ENCODE measurements at places on chromosomes 1 and 21. TPM values are rescaled to one million over a fixed set of nuclear protein-coding genes. Genes with fewer than 3 reads are reported as not detected.

- H3K4me1 ChIP-seq = no peaks in the 10 kb centered on the region
- DNase-seq = no peak
- H3K27me3 ChIP-seq = no peaks in the 10 kb centered on the region
- no peak overlapping the region for H3K4me3 ChIP-seq
- no peaks in the 10 kb centered on the region for H3K36me3 ChIP-seq
Measured at GRCh38 chr1:163774978-163775620, 453.3 kb downstream of the NUF2 start.

GRCh38 chr1:195876792-195877191 lies 731.4 kb downstream of the KCNT2 start:
- H3K27ac ChIP-seq = no peak overlapping the region
- H3K4me1 ChIP-seq = no peaks in the 10 kb centered on the region
- no peak overlapping the region for H3K4me3 ChIP-seq
- DNase-seq = no peak

- H3K27ac ChIP-seq = no peak overlapping the region
- no peak overlapping the region for H3K4me3 ChIP-seq
- H3K27me3 ChIP-seq = no peaks in the 10 kb centered on the region
- H3K4me1 ChIP-seq = no peaks in the 10 kb centered on the region
- no peak for DNase-seq
Measured at GRCh38 chr1:202291001-202291400, 50.7 kb downstream of the UBE2T start.

DNA sequence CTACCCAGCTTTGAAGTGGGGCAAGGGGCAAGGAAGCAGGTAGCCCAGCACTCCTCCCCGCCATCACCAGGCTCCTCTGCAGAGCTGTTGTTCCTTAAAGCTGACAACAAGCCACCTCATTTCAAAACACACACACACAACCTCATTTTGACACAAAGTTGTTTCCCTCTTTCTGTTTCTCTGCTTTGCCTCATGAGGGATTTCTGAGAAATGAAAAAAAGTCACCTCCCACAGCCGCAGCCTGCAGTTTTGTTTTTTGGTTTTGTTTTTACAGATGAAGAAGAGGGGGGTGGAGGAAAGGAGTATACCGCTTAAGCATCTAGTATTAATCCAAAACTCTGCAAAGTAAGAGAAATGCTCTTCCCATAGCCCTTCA lies 12.1 kb downstream of the MCL1 start:
- peak overlapping the region; percentile 36 for H3K4me3 ChIP-seq
- H3K4me1 ChIP-seq = peaks cover 25% of the 10 kb centered on the region
- peak overlapping the region; percentile 89 for H3K27ac ChIP-seq
- H3K36me3 ChIP-seq = peaks cover 4% of the 10 kb centered on the region
- DNase-seq = no peak
- H3K27me3 ChIP-seq = no peaks in the 10 kb centered on the region

GRCh38 chr1:26169198-26169554 lies 413 bp upstream of the C1orf232 start:
- no peak for DNase-seq
- no peak overlapping the region for H3K4me3 ChIP-seq
- H3K27me3 ChIP-seq = no peaks in the 10 kb centered on the region
- H3K4me1 ChIP-seq = peaks cover 14% of the 10 kb centered on the region

DNA sequence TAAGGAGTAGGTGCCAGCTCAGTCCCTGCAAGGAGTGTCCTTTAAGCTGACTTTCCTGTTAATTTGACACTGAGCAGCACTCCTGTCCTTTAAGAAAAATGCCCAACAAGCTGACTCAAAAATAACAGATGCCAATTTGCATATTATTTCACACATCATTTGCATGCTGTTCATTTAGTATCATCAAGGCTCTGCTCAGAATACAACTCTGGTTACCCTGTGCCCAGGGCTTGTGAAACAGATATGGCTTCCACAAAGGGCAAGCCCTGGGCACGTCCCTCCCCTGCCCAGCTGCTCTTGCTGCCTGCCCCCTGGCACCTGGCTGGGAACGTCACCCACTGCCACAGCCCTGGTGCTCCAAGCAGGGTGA lies 10.3 kb downstream of the KCNN3 start:
- no peaks in the 10 kb centered on the region for H3K36me3 ChIP-seq
- H3K27ac ChIP-seq = no peak overlapping the region
- no peaks in the 10 kb centered on the region for H3K4me1 ChIP-seq
- H3K27me3 ChIP-seq = no peaks in the 10 kb centered on the region
- H3K4me3 ChIP-seq = no peak overlapping the region

DNA sequence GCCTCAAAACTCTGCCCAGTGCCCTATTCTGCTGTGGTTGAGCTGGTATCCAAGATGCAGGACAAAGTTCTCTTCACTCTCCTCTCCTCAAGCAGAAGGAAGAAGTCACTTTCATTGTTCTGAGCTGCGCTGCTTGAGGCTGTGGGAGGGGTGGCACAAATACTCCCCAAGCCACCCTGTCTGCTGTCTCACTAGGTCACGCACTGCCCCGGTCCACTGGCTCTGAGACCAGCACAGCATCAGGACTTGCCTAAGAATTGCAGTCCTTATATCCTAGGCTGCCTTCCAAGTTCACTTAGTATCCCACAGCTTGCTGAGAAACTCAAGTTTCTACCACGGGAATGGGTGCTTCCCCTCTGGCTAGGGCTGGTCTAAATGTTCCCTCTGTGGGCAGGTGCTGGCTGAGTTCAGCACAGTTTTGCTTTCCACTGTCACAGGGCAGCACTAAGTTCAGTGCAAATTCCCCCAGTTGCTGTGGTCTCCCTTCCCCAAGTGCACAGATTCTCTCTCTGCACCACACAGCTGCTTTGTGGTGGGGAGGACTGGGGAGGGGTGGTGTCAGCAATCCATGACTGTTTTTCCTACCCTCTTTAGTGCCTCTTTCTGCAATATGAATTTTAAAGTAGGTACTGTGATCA lies 32.4 kb downstream of the SLC9C2 start:
- no peak overlapping the region for H3K27ac ChIP-seq
- no peaks in the 10 kb centered on the region for H3K36me3 ChIP-seq
- no peak for DNase-seq
- H3K27me3 ChIP-seq = no peaks in the 10 kb centered on the region
- no peaks in the 10 kb centered on the region for H3K4me1 ChIP-seq

- DNase-seq = no peak
- H3K27me3 ChIP-seq = no peaks in the 10 kb centered on the region
- H3K36me3 ChIP-seq = no peaks in the 10 kb centered on the region
- H3K4me1 ChIP-seq = peaks cover 3% of the 10 kb centered on the region
- no peak overlapping the region for H3K27ac ChIP-seq
Measured at GRCh38 chr1:109975718-109976117, 8.8 kb upstream of the AHCYL1 start.

DNA sequence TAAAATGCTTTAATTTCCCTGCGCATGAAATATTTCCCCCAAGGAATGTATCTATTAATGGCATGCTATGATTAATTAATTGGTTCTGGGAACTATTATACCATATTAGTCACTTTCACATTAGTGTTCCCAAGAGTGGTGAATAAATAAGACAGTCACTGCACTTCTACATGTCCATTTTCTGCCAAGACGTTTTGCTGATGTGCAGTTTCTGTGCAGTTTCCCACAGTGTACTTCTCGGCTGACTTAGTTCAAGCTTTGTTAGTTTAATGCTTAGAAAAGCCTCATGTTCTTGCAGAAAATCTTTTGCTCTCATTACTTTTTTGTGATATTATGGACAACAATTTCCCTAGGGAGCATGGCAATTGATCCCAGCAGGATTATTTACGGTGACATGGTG lies 1014.5 kb downstream of the BRINP3 start:
- H3K4me1 ChIP-seq = no peaks in the 10 kb centered on the region
- no peaks in the 10 kb centered on the region for H3K27me3 ChIP-seq
- no peak overlapping the region for H3K27ac ChIP-seq
- no peak overlapping the region for H3K4me3 ChIP-seq
- no peak for DNase-seq

GRCh38 chr1:112141923-112142322 lies 152.5 kb upstream of the KCND3 start:
- H3K4me3 ChIP-seq = no peak overlapping the region
- no peak overlapping the region for H3K27ac ChIP-seq
- peaks cover 11% of the 10 kb centered on the region for H3K4me1 ChIP-seq
- H3K27me3 ChIP-seq = peaks cover 7% of the 10 kb centered on the region
- DNase-seq = no peak

DNA sequence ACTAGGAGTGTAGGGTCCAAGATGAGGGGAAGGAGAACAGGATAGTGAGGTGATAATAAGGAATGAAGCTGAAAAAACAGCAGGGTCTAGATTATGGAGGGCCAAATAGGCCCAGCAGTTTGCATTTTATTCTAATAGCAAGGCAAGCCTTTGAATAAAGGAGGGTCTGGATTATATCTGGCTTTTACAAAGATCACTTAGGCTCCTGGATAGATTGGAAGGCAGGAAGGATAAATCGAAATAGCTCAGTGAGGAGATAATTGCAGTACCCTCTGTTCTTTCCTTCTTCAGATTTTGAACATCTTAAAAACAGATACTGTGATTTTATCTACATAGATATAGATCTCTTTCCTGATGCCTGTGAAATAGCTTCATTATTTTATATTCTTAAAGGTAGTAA lies 53.8 kb upstream of the PTGFR start:
- no peaks in the 10 kb centered on the region for H3K27me3 ChIP-seq
- H3K36me3 ChIP-seq = no peaks in the 10 kb centered on the region
- H3K4me3 ChIP-seq = no peak overlapping the region
- no peak for DNase-seq

DNA sequence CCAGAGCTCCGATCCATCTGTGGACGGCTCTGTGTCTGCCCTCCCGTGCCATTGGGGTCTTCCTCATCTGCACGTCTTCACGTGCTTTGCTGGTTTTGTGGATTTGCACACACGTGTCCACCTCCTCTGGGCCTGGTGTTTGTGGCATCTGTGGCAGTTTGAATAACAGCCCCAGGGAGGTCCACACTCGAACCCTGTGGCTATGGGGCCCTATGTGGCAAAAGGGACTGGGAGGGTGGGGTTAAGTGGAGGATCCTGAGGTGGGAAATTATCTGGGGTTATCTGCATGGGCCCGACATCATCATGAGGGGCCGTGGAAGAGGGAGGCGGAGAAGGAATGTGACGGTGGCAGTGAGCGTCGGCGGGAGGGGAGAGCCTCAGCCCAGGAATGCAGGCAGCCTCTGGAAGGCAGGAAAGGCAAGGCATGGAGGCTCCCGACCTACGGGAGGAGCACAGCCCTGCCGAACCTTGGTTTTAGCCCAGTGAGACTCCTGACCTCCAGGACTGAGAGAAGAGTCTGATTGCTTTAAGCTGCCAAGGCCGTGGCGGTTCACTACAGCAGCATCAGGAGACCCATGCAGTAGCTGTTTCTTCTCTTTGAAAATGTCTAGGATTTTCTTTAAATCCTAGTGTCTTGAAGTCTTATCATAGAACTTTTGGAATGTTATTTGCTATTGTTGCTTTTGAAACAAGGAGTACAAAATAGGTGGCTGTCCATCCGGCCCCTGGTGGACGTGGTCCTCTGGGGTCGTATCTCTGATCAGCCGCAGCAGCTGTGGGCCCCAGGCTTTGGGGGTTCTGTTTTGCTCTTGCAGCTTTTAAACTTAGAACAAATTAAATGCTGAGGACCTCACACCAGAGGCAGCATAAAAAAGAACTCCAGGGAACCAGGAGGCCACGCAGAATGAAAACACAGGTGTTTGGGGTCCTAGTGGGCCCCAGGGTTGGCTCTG lies 40.0 kb upstream of the LRRC3 start:
- H3K27ac ChIP-seq = no peak overlapping the region
- DNase-seq = no peak
- no peaks in the 10 kb centered on the region for H3K36me3 ChIP-seq
- H3K4me3 ChIP-seq = no peak overlapping the region

- H3K36me3 ChIP-seq = no peaks in the 10 kb centered on the region
- no peaks in the 10 kb centered on the region for H3K27me3 ChIP-seq
- no peak overlapping the region for H3K27ac ChIP-seq
- H3K4me1 ChIP-seq = no peaks in the 10 kb centered on the region
Measured at GRCh38 chr1:31521761-31522555, 54.4 kb upstream of the TINAGL1 start.

GRCh38 chr1:118911571-118911970 lies 76.6 kb downstream of the TBX15 start:
- peaks cover 1% of the 10 kb centered on the region for H3K4me1 ChIP-seq
- H3K27ac ChIP-seq = no peak overlapping the region
- no peak overlapping the region for H3K4me3 ChIP-seq
- H3K36me3 ChIP-seq = no peaks in the 10 kb centered on the region
- H3K27me3 ChIP-seq = no peaks in the 10 kb centered on the region

- H3K27me3 ChIP-seq = no peaks in the 10 kb centered on the region
- H3K4me3 ChIP-seq = no peak overlapping the region
- no peak overlapping the region for H3K27ac ChIP-seq
- H3K36me3 ChIP-seq = no peaks in the 10 kb centered on the region
- no peak for DNase-seq
Measured at GRCh38 chr21:42609811-42610210, 43.6 kb upstream of the PDE9A start.

DNA sequence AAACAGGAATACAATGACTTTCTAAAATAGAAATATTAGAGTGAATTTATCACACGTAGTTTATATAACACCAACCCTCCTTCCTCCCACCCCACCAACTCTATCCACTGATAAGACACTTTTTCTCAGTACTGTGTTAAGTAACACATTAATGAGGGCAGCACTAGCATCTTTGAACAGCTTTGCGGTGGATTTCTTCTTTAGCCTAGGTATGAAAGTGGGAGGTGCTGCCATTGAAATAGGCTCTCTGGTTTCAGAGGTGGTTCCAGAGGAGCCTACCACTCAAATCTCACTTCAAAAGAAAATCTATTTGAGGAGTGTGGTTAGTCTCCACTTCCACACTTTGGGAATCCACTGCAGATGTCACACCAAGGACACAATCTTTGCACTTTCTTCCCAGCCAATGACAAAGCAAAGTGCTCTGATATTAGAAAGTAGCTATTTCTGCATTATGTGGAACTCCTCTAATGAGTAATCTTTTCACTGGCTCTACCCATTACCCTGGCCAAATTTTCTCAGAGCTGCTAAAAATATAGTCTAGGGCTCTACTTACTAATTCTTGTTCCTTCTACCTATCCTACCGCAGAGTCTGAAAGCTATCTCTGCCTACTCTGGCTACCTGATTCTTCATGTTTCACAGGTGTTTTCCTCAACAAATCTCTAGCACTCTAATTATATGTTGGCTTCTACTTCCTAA lies 1667.8 kb downstream of the MRPL39 start:
- no peak overlapping the region for H3K27ac ChIP-seq
- H3K27me3 ChIP-seq = no peaks in the 10 kb centered on the region
- DNase-seq = no peak
- no peaks in the 10 kb centered on the region for H3K36me3 ChIP-seq
- H3K4me3 ChIP-seq = no peak overlapping the region
- no peaks in the 10 kb centered on the region for H3K4me1 ChIP-seq

The CFAP74 gene
- total RNA-seq = not detected

The GBP6 gene
- total RNA-seq = not detected

The SPRR2B gene
- not detected for total RNA-seq

The IL20 gene
- not detected for total RNA-seq

The NBPF4 gene
- 0.09 TPM for total RNA-seq

The SYCP1 gene
- total RNA-seq = 0.89 TPM

The PRAMEF27 gene
- not detected for total RNA-seq

The DCST1 gene
- not detected for total RNA-seq

Measured in liver (tissue), 10 donors.